ENCODE measurements at places on chromosomes 12 and 14.

DNA sequence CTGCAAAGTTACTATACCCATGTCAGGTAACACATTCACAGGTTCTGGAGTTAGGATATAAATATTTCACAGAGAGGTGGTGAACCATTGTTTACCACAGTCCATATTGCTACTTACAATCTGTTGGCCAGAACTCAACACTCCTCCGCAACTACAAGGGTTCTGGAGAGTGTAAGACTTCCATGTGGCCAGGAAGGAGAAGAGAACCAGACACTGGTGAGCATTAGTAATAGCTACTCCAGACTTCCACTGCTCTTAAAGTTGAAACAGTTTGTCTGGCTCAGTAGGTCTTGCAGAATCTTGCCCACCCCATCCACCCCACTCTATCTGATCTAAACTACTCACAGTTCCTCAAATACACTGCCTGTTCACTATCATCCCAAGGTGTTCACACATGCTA, 369.6 kb downstream of the DUSP6 start:
- no peak for DNase-seq

DNA sequence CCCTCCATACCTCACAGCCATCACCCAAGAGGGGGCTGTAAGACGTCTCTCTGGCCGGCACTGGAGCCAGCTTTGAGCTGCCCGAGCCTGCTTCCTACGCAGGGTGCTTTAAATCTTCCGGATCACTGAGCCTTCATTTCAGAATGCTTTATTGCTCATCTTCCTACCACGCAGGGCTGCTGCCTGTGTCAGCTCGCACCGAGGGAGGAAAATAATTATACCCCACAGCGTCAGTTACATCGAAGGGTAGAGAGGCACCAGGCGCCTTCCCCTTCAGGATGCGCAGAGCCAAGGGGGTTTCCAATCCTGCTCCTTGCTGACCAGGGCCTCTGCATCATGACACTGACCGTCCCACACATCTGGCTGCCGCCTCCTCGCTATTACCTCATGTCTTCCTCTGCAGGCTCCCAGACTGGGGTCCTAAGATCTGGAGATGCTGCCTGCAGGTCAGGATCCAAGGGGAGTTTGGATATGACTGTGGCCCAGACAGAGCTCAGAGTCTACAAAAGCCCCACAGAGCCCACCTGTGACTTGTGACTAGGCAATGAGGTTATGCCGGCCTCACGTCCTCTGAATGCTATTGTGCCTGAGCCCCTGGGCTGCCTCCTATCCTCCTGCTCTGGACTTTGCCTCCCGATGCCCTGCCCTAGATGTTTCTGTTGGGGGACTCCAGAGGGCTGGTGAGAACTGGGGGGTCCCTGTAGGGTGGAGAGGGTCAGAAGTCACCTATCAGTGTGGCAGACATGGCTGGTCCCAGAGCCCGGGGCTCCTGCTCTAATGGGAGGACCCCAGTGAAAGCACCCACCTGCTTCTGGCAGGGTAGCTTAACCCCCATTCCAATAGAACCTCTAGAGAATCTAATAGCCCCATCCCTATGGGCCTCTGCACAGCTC, 220.3 kb upstream of the RTL1 start:
- DNase-seq, result no peak

GRCh38 chr12:59087077-59087673, 166.9 kb upstream of the LRIG3 start:
- DNase-seq, result no peak

DNA sequence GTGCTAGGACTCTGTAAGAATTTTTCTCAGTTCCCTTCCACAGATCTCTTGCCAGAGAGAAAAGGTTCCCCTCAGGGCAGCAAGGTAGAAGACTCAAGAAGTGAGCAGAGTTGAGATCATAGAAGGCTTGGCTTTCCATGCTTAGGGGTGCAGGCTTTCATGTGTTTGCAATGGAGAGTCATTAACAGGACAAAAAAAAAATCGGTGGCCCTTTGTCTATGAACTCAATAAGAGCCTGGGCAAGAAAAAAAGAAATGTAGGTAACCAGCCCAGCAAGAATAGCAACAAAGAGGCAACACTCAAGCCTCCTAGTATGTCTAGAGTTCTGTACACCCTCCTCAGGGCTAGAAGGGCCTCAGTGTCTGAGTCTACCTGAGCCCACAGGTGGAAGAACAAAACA, 23.4 kb upstream of the LRP6 start:
- no peak for DNase-seq

GRCh38 chr14:94522115-94522724, 13.0 kb upstream of the SERPINA12 start:
- no peak for DNase-seq

- DNase-seq, result no peak
Measured at GRCh38 chr12:25152055-25152454, 42.9 kb downstream of the DNAI7 start.

- DNase-seq, result no peak
Measured at GRCh38 chr12:55816881-55817344, 611 bp downstream of the SARNP start.

DNA sequence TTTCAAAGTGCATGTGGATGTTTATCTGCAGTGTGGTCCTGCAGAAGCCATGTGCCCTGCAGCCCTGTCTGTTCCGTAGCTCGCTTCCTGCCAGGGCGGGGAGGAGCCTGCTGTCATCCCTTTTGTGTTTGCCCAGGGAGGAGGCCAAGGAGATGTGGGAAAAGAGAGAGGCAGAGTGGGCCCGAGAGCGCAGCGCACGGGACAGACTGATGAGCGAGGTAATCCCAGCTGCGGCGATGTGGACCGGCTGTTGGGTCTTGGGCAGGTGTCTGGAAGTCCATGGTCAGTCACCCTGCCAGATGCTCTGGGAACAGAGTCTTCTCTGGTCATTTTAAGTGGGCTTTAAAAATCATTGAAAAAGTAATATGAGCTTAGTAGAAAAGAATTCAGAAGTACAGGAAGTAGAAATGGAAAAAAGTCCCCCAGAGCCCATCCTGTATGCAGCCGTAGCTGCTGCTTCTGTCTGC, 12.8 kb downstream of the TCHP start:
- no peak for DNase-seq

DNA sequence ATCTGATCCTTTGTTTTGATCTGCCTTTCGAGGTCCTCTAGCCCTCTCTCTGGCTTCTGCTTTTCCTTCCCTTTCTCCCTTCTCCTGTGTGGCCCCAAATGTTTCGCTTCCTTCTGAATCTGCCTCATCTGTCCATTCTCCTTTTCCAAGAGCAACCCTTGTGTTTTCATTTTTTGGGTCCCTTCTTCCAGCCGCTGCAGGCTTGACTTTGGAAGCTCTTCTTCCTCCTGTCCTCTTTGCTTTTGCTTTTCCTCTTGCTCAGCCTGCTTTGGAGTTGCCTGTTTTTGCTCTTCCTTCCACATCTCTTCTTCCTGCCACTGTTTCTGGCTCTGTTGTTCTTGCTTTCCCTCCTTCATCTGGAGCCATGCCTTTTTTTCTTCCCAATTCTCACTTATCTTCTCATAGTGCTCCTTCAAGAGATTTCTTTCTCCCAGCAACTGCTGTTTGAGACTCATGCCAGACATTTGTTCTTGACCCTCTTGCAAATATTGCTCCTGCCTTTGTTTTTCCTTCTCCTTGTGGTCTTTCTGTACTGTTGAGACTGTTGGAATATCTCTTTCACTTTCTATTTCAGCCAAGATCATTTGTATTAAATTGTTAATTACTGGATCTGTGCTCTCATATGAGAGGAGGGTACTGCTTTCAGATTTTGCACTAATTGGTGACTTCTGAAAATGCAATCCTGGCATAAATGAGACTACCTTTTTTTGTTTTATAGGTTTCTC, 42.4 kb downstream of the FAM186A start:
- no peak for DNase-seq
